ENCODE measurements at places on chromosomes 13 and 19.

DNA sequence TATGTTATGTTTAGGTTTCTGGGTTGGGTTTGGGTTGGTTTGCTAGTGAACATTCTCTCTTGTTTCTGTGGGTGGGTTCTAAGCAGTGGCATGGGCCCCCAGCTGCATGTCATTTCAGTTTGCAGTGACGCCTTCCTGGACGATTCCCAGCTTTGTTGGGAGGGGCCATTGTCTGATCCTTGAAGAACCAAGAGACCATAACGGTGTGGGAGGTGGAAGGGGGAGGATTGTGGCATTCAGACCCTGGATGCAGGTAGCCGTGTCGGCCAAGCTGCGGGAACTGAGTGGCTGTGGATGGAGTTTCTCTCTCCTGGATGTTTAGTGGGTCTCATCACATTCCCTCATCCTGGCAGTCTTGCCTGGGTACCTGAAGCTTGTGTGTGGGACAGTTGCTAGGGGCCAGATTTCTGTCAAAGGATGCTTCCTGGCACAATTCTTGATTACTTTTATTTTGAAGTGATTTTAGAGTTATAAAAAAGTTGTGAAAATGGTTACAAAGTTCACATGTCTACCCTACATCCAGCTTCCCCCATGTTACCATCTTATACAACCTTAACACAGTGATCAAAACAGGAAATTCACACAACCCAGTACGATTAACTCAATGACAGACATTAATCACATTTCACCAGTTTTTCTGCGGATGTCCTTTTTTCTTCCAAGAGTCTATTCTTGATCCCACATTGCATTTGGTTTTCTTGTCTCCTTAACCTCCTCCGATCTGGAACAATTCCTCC lies 123.8 kb downstream of the SIPA1L3 start:
- DNase-seq = no peak

- DNase-seq = no peak
Measured at GRCh38 chr13:83815598-83815997, 66.7 kb downstream of the SLITRK1 start.

DNA sequence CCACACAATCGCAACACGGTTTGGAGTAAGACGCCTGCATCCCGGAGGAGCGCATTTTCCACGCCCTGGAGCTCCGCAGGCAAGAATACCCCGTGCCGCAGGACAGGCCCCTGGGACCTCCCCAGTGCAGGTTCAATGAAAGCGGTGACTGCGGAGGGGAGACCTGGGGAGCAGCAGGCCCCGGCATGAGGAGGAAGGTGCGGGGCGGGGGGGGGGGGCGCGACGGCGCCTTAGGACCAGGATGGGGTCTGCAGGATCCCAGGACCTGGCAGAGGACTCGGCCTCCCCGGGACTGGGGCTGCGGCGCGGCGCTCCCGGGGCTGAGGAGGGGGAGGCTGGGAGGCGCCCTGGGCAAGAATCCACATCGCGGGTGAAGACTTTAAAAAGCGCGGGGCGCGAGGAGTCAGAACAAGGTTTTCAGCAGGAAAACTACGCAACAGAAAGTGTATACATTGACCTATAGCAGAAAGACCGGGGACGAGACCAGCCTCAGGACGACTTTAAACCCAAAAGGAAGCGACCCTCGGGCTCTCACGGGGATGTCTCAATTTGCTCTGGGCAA lies 432 bp downstream of the ZNF611 start:
- DNase-seq = no peak

DNA sequence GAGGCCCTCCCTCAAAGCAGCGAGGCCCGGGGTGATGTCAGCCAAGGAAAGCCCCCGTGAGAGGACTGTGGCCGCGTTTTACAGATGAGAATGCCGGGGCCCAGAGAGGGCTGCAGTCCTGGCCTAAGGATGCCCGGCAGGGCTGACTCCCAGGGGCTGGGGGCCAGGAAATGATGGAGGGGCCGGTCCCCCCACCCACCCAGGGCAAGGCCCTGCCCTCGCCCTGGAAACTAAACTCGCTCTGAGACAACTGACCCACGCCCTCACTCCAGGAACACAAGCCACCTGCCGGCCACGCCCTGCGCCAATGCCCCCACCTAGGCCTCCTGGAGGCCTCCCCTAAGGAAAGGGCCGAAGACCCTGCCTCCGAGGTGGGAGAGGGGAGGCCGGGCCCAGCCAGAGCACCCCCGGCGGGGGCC lies 7.2 kb downstream of the ZBTB7A start:
- no peak for DNase-seq

DNA sequence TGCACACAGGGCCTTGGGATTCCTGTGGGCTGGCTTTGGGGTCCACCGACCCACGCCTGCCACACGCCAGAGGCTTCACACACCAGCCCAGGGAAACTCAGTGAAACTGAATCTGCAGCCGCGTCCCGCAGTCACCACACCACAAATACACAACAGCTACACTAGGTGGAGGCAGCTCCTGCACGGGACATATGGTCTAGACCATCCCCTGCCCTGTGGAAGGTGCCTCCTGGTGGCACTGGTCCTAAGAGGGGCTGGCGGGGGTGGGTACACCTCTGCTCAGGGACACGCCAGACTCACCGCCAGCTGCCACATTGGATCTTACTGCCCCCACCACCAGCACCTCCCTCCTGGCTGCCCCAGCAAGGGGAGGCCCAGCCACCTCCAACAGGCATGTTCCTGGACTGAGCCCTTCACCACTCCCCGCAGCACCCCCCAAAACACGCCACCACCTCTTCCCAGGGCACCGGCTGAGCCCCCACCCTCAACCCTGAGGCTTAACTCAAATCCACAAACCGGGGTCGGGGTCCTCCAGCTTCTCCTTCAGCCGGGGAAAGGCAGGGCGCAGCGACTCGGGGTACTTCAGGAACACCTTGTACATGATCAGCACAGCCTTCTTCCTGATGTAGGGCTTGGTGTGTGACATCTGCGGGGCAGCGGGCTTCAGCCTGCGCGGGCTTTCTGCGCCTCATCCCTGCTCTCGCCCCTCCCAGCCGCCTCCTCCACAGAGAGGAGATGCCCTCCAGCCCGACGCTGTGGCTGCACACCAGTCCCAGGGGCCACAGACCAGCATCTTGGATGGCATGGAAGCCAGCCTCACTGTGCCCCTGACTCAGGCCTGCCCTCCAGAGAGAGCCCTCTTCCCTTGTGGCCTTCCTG lies 21.2 kb downstream of the AP3D1 start:
- DNase-seq = no peak

DNA sequence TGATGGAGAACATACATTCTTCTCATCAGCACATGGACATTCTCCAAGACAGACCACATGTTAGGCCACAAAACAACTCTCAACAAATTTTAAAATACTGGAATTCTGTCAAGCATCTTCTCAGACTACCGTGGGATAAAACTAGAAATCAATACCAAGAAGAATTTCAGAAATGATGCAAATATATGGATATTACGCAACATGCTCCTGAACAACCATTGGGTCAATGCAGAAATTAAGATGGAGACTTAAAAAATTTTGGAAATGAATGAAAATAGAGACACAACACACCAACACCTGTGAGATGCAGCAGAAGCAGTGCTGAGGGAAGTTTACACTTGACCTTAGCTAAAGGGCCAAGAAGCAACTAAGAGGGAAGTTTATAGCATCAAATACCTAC lies 162.8 kb downstream of the CACNA1A start:
- DNase-seq = no peak

DNA sequence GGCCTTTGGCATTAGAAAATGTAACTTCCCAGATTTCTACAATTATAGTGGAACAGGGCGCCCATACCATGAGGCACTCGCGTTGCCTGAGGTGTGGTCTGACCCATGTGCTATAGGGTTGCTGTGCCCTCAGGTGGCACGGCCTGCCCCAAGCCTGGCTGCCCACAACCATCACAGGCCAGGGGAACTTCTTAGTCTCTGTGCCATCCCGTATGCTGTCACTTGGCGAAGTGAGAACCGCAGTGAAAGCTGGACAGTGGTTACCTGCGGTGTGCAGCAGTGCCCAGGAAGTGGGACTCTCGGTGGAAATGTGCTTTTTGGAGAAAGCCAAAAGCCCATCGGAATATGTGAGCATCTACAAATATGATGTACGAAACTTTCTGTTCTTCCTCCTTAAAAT lies 88.2 kb upstream of the GPR183 start:
- no peak for DNase-seq

DNA sequence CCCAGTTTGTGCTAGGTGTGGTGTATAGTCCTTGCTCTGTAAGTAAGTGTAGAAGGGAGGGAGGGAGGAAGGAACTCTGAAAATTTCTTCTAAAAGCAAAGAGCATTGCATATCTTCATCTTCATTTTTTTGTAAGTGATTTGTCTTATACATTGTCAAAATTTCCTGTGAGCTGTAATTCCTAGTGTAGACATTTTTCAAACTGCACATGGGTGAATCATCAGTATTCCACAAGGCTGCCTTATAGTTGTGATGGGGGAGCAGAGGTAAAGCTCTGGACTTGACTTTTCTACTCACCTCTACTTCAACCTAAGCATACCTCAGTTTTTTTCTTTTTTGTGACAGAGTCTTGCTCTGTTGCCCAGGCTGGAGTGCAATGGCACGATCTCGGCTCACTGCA lies 86.9 kb downstream of the CDK8 start:
- no peak for DNase-seq

GRCh38 chr19:13089139-13089856 lies 13.4 kb downstream of the LYL1 start:
- no peak for DNase-seq

- DNase-seq = no peak
Measured at GRCh38 chr13:76683854-76684253, 202.4 kb downstream of the KCTD12 start.

- DNase-seq = no peak
Measured at GRCh38 chr13:90502762-90503161, 844.7 kb upstream of the MIR17HG start.

- DNase-seq = no peak
Measured at GRCh38 chr19:49109051-49109450, 5.1 kb upstream of the LIN7B start.

DNA sequence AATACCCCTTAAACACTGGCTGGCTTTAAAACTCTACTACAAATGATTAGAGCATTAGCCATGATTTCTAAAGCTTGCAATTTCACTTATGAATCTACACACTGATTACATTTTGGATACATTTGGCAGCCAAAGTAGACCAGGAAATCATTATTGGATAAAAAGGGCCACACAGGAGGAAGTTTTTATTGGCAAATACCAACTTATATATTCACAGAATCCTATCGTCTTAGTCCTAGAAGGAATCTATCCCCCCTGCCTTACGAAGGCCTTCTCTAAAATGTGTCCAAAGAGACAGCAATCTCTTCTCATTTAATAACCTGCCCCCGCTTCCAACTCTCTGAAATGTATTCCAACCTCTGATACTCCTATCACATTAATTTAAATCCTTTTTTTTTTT lies 52.5 kb downstream of the KLF5 start:
- DNase-seq = no peak

GRCh38 chr13:49622174-49622946 lies 5.9 kb upstream of the ARL11 start:
- no peak for DNase-seq

DNA sequence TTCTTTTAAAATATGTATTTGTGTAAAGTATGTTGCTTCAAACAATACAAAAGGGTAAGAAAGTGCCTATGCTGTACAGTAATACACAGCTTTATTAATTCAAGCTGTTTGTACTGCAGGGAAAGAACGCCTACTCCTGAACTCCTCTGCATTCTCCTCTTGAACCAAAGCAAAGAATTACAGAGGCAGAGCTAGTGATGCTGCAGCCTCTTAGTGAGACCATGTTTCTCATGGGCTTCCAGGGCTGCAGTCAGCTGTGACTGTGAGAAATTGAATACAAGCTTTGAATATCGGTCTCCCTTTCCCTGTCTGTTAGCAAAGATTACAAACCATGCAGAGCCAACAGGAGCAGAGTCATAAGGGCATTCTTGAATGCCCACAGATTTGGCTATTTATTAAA lies 248.5 kb downstream of the SLITRK1 start:
- no peak for DNase-seq

GRCh38 chr19:45952686-45953505 lies 20.8 kb downstream of the NOVA2 start:
- DNase-seq = no peak

GRCh38 chr13:31073859-31074718 lies 87.6 kb downstream of the HSPH1 start:
- no peak for DNase-seq

DNA sequence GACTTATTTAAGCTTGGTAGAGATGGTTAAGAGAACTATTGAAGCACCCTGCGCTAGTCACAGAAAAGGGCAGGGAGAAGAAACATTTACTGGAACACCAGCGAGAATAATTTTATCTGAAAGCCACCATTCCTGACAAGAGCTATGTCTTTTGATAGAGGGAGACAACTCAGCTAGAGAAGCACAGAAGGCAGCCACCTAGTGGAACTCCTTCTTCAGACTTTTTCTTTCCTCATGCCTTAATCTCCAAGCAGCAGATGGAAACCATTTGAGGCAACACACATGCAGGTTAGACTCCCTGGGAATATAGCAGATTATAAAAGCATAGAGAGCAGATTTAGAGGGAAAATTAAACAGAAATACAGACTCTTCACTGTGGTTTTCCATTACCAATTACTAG lies 813.4 kb downstream of the SLITRK6 start:
- no peak for DNase-seq

DNA sequence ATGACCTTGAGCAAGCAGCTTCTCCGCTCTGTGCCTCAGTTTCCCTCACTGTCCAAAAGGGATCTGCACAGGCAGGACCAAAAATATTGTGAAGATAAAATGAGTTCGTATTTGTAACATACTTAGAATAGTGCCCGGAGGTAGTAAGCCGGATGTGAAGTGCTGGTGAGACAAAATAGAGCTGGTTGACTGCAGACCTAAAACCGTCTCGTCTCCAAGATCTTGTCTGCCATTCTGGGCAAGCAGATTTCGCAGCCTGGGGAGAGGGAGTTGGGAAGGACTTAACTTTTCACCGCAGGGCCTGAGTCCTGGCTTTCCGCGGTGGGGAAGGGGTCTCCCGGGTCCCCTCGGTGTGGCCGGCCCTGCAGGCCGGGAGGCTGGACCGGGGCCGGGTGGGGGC lies 8.2 kb upstream of the BBC3 start:
- DNase-seq = no peak

DNA sequence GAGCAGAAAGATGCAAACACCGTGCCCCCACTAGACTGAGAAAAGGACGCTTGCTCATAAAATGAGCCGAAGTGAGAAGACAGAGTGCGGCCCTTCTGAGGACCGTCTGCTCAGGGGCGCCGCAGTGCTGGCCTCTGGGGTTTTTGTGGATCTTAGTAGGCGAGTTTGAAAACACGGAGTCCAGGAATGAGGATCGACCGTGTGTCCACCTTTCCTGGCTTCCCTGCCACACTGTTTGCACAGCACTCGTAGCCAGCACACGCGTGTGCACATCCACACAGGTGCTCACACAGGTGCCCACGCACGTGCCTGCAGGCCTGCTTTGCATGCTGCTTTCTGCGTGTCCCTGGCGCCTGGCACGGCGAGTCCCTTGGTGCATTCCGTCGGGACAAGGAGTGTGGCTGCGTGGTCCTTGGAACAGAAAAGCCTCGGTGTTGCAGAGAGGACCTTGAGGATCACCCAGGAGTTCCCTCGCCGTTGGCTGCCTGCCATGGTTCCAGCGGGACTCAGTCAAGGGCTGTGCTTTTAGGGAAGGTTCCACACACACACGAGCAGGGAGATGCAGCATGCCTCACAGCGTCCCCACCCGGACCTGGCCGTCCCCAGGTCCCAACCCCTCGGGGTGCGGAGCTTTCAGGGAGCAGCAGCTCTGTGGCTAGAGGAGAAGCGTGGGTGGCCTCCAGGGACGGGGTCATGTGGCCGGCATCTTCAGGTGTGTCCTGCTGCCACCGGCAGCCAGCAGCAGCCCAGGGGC lies 10.1 kb upstream of the ZNF554 start:
- no peak for DNase-seq

Measured in activated CD8-positive, alpha-beta memory T cell treated with anti-CD3 and anti-CD28 coated beads for 1 hour (primary cell).